Endothelial cell of umbilical vein (primary cell): ENCODE measurements at places on chromosomes 7 and 10. TPM values are rescaled to one million over a fixed set of nuclear protein-coding genes. Genes with fewer than 3 reads are reported as not detected.

Gene ETV1
- total RNA-seq: 16.6 and 18.7 TPM in 2 replicates

Gene SPDYE9
- not detected in 2 replicates for total RNA-seq

Gene DHX32
- 29.6 and 31.9 TPM in 2 replicates for total RNA-seq

Gene CCL26
- total RNA-seq: not detected in 2 replicates

Gene CLEC2L
- total RNA-seq: not detected in 2 replicates

Gene LRRD1
- total RNA-seq: 0.46 TPM in 1 of 2 replicates, not detected in the other

Gene FAM107B
- 168 and 176 TPM in 2 replicates for total RNA-seq

Gene ACSM6
- total RNA-seq: not detected in 2 replicates

Gene HUS1
- total RNA-seq: 45.0 and 49.7 TPM in 2 replicates

Gene CELF2
- total RNA-seq: 35.5 and 42.6 TPM in 2 replicates

Gene UTF1
- total RNA-seq: not detected in 2 replicates

Gene OR13A1
- total RNA-seq: not detected in 2 replicates

Gene ZNF394
- total RNA-seq: 19.8 and 22.8 TPM in 2 replicates

Gene KCNMA1
- total RNA-seq: 0.44 and 0.82 TPM in 2 replicates

Gene MRPS33
- 34.1 and 37.4 TPM in 2 replicates for total RNA-seq

Gene LEP
- total RNA-seq: not detected in 2 replicates
